Subcutaneous preadipocyte (primary cell): ENCODE measurements at places on chromosomes 11 and 22. TPM values are rescaled to one million over a fixed set of nuclear protein-coding genes. Genes with fewer than 3 reads are reported as not detected.

The YPEL1 gene
- 0.20 and 0.37 TPM in 2 replicates for total RNA-seq

The AGBL2 gene
- total RNA-seq = 0.37 and 2.9 TPM in 2 replicates

The SAA4 gene
- not detected in 2 replicates for total RNA-seq

The GLB1L3 gene
- not detected in 2 replicates for total RNA-seq

The CD44 gene
- total RNA-seq = 430 and 431 TPM in 2 replicates

The TUG1 gene
- 41.9 and 54.2 TPM in 2 replicates for total RNA-seq

The CFAP300 gene
- 2.2 and 5.1 TPM in 2 replicates for total RNA-seq

The SCGB1D2 gene
- not detected in 2 replicates for total RNA-seq

The ZBTB16 gene
- total RNA-seq = 37.1 and 76.4 TPM in 2 replicates

The CATSPER1 gene
- total RNA-seq = 0.78 TPM in 1 of 2 replicates, not detected in the other

The LARGE2 gene
- not detected in 2 replicates for total RNA-seq

The TRIM49 gene
- total RNA-seq = not detected in 2 replicates

The TEX12 gene
- total RNA-seq = under 0.01 and 0.20 TPM in 2 replicates

The NLRP14 gene
- total RNA-seq = under 0.01 and 0.20 TPM in 2 replicates

The SPDYC gene
- not detected in 2 replicates for total RNA-seq

The ANKK1 gene
- total RNA-seq = under 0.01 TPM in 1 of 2 replicates, not detected in the other

The MAPK8IP1 gene
- 7.3 and 7.4 TPM in 2 replicates for total RNA-seq

The ZMAT5 gene
- total RNA-seq = 13.1 and 20.6 TPM in 2 replicates

The OR2AT4 gene
- total RNA-seq = not detected in 2 replicates

The MMP27 gene
- under 0.01 TPM in 1 of 2 replicates, not detected in the other for total RNA-seq

The FGF4 gene
- not detected in 2 replicates for total RNA-seq

The VWCE gene
- 3.1 and 8.1 TPM in 2 replicates for total RNA-seq

The RCOR2 gene
- 1.8 and 2.7 TPM in 2 replicates for total RNA-seq

The OR52E8 gene
- total RNA-seq = not detected in 2 replicates

The CDHR5 gene
- total RNA-seq = not detected in 2 replicates

The GPHA2 gene
- not detected in 2 replicates for total RNA-seq

The MS4A4E gene
- not detected in 2 replicates for total RNA-seq

The OSBP2 gene
- 2.9 and 20.1 TPM in 2 replicates for total RNA-seq

The TYR gene
- not detected in 2 replicates for total RNA-seq

The TYMP gene
- total RNA-seq = 24.2 and 45.9 TPM in 2 replicates

The CHRDL2 gene
- not detected in 2 replicates for total RNA-seq

The APOL4 gene
- 0.20 and 1.8 TPM in 2 replicates for total RNA-seq

The RIMBP3B gene
- under 0.01 and 0.37 TPM in 2 replicates for total RNA-seq

The GLYAT gene
- total RNA-seq = not detected in 2 replicates

The SPA17 gene
- total RNA-seq = 12.1 and 12.9 TPM in 2 replicates

The SPECC1L gene
- 28.7 and 35.2 TPM in 2 replicates for total RNA-seq

The APOBEC3C gene
- 12.9 and 16.2 TPM in 2 replicates for total RNA-seq

The MRGPRX4 gene
- not detected in 2 replicates for total RNA-seq

The ANGPTL5 gene
- 0.39 and 0.73 TPM in 2 replicates for total RNA-seq

The IL17REL gene
- not detected in 2 replicates for total RNA-seq

The KRTAP5-9 gene
- not detected in 2 replicates for total RNA-seq

The POU2AF2 gene
- not detected in 2 replicates for total RNA-seq

The FOLR2 gene
- not detected in 2 replicates for total RNA-seq

The PANX3 gene
- not detected in 2 replicates for total RNA-seq

The RFPL2 gene
- total RNA-seq = not detected in 2 replicates

The TMEM86A gene
- 0.73 and 0.78 TPM in 2 replicates for total RNA-seq

The APOA4 gene
- total RNA-seq = not detected in 2 replicates

The DLAT gene
- total RNA-seq = 47.4 and 69.0 TPM in 2 replicates

The KLHDC7B gene
- total RNA-seq = not detected in 2 replicates

The OR2AG1 gene
- total RNA-seq = under 0.01 TPM in 1 of 2 replicates, not detected in the other

The ADM2 gene
- 0.39 and 2.2 TPM in 2 replicates for total RNA-seq

The APOA1 gene
- total RNA-seq = not detected in 2 replicates

The TRIM49D1 gene
- total RNA-seq = not detected in 2 replicates

The FAM181B gene
- not detected in 2 replicates for total RNA-seq

The NECTIN1 gene
- 2.6 and 4.9 TPM in 2 replicates for total RNA-seq

The TREH gene
- not detected in 2 replicates for total RNA-seq

The HSPB2 gene
- total RNA-seq = 0.20 and 0.73 TPM in 2 replicates

The CENPM gene
- total RNA-seq = 25.6 and 26.5 TPM in 2 replicates
